NCI-H187 treated with DMSO at 0.1 percent for 48 hours (cell line): ENCODE measurements at places on chromosomes 13 and 19.

GRCh38 chr19:4379383-4380253 is 20.7 kb downstream of the SH3GL1 start:
- DNase-seq, result no peak

DNA sequence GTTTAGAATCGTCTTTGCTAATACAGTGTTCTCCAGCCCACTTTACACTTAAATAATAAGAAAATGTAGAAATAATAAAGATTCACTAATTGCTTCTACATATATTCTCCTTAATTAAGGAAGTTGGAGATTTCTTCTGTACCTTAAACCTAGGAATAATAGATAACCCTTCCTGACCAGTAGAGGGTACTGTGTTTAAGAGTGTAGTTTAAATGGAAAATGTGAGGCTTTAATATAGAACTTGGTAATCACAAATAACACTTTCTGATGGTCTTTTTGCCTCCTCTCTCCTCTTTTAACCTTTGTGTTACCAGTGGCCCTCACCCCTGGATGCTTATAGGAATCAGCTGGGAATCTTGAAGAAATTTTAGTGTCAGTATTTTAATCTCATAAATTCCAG is 20.7 kb downstream of the POMP start:
- no peak for DNase-seq

GRCh38 chr19:618674-619285 is 14.6 kb downstream of the POLRMT start:
- DNase-seq, result no peak

DNA sequence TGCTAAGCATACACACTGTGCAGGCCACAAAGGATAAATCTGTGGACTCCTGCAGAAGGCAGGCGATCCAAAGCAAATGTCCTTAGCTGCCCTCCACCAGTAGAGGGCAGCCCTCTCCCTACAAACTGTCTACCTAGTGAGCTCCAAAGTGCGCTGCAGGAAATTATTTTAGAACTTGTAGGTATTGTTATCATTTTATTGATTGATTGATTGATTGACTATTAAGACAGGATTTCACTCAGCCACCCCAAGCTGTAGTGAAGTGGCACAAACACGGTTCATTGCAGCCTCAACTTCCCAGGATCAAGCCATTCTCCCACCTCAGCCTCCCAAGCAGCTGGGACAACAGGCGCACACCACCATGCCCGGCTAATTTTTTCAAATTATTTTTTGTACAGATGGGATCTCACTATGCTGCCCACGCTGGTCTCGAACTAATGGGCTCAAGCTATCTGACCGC is 37.3 kb downstream of the RNF6 start:
- no peak for DNase-seq

DNA sequence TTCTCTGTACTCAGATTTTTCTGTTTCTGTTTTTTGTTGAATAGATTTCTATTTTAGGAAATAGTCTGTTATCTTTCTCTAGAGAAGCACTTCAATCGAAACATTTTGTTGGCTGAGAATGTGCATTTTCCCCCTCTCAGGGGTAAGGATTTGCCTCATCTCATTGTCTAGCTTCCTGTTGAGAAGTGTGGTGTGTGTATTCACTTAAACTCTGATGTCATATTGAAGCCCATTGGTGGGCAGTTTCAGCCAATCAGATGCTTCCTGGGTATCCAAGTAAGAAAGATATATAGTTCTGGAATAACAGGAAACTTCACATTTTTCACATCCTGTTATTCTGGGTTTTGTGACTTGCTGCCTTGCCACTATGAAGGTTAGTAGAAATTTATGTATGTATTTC is 87.6 kb downstream of the ARHGEF7 start:
- no peak for DNase-seq

- DNase-seq, result no peak
Measured at GRCh38 chr13:48494874-48495273, 38.0 kb downstream of the RCBTB2 start.

DNA sequence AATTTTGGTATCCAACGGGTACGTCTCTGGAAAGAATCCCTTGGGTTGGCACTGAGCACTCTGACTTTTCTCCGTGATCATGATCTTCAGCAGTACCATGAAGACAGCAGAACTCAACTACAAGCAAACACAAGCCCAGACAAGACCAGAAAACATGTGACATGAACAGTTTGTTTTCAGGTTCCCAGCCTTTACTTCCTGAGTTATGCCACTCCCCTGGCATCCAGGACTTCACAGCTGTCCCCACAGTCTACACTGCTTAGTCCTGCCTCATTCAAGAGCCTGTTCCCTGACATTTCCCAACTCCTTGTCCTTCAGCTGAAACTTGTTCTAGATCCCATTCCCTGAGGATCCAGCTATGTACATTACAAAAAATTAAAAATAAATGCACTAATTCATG is 4.9 kb upstream of the N4BP2L1 start:
- DNase-seq, result no peak

DNA sequence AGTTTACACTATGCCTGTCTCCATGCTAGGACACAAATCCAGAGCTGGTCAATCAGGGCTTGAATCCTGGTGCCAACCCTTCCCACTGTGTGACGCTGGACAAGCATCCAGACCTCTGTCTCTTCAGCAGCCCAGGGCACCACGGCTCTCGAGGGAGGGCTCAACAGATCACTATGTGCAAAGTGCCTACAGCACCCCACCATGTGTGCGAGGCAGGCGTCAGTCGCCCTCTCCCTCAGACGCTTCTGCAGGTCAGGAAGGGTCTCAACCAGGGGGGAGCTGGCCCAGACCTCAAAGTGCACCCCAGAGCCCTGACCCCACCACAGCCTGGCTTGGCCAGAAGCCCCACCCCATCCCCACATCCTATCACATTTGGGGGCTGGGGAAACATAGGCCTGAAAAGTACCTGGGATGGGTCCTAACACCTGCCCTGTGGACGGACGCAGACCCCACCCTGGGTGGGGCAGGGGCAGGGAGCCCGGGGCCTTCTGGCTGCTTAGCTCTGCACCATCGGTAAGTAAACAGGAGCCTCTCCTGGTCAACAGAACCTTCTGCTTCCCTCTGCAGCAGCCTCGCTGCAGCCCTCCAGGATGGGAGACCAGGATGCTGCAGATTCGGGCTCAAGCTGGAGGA is 2.9 kb upstream of the C2CD4C start:
- DNase-seq, result no peak

- DNase-seq, result no peak
Measured at GRCh38 chr13:21976159-21976558, 305.3 kb downstream of the FGF9 start.

DNA sequence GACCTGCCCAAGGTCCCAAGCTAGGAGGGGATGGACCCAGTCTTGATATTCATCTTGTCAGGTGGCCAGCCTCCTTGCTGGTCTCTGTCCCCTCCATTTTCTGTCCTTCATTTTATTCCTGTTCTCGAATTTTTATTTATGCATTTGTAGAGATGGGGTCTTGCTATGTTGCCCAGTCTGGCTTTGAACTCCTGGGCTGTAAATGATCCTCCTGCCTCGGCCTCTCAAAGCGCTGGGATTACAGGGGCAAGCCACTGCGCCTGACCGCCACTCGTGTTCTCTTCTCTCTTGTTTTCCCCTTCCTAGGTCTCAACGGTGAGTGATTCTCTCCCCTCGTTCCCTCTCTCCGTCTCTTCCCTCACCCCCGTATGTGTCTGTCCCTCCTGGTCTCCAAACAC is 10.6 kb upstream of the TPRX2 start:
- DNase-seq, result no peak

- DNase-seq, result no peak
Measured at GRCh38 chr13:42654722-42655121, 80.8 kb downstream of the TNFSF11 start.
